Non-pigmented ciliary epithelial cell (primary cell): ENCODE measurements at places on chromosomes 3 and 15.
A peak's percentile ranks its signal among the peaks of the same experiment; 100 is the strongest.

DNA sequence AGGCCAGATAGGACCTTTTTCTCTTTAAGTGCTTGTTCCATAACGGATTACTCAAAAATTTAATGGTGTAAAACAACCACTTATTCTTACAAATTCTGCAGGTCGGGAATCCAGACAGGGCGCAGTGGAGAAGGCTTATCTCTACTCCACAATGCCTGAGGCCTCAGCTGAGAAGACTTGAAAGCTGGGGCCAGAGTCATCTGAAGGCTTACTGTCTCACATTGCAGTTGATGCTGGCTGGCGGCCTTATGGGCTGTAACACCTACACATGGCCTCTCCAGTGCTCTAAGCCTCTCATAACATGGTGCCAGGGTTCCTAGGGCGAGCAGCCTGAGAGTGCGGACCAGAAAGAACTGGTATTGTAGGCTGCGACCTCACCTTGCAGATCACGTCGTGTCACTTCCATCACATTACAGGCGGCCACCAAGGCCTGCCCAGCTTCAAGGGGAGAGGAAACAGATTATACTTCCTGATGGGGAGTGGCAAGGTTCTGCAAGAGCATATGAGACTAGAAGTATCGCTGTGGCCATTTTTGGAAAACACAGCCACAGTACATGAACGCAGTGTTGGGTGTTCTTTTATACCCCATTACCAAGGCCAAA lies 32.4 kb downstream of the CMTM7 start:
- no peak for DNase-seq

DNA sequence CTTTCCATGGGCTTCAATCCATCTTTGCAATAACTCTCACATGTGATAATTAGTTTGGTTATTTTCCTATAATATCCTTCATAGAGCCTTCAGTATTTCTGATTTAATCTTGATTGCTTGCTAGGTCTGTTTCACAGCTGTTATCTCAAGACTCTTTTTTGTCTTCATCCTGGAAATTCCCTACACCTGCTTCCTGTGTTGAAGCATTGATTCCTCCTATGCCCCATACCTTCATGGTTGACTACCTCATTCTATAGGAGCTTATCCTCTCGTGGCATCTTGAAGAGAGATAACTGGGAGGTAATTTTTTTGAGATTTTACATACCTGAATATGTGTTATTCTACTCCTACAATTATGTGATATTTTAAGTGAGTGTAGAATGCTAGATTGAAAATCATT lies 26.7 kb downstream of the PIK3CA start:
- no peak for DNase-seq

DNA sequence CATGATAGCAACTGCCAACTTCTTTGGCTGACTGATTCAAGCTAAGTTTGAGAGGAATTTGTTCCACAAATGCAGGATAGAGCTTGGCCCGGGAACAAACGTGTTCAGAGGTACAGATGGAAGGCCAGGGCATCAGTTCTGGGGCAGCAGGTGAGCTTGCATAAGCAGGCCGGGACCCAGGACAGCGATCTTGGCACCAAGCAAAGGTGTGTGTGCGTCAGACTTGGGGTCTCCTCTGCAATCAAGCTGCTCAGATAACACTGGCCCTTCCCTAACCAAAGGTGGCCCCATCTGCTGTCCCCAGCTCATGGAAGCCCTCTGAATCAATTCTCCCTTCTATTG lies 155.6 kb downstream of the MEGF11 start:
- DNase-seq: no peak

DNA sequence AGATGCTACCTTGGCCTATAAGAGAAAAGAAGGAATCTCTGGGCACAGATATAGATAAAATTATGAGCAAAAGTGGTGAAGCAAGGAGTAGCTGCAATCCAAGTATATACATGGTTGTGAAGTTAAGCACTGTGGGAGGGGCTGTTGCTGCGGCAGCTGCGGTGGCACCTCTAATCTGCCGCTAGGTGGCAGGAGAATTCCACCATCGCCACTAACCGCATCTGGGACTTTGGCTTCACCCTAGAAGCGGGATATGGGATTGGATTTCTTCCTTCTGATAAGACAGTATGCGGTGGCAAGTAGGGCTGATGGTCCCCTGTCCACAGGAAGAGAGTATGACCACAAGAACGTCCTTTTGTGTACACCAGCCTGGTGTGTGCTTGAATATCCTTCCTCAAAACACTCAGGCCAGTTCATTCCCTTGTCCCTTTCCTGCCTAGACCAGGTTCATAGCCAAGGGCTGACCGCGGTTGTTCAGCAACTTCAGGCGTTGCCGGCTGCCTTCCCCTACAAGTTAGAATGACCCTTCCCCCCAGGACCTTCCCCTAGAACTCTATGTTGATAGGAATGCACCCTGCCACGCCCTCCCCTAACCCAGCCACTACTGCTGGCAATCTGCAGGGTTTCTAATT lies 5.1 kb downstream of the MAGEL2 start:
- DNase-seq: peak; percentile 6

GRCh38 chr15:39598958-39599845 lies 18.3 kb downstream of the THBS1 start:
- no peak for DNase-seq

DNA sequence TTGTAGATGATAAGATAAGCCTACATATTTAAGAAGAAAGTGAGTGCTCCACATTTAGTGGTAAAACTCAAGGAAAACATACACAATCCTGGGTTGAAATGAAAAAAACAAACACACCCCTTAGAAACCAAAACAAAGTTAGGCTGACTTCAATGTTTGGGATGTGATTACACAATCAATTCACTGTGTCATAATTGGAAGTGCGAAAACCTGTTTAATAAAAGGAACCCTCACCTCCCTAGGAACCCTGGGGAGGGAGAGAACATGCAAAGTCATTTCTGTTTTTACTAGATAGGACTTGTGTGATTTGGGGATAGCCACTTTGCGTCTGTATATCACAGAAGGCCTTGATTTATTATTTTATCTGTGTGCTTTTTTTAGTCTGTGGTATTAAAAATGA lies 275.0 kb downstream of the NFKBIZ start:
- DNase-seq: no peak

DNA sequence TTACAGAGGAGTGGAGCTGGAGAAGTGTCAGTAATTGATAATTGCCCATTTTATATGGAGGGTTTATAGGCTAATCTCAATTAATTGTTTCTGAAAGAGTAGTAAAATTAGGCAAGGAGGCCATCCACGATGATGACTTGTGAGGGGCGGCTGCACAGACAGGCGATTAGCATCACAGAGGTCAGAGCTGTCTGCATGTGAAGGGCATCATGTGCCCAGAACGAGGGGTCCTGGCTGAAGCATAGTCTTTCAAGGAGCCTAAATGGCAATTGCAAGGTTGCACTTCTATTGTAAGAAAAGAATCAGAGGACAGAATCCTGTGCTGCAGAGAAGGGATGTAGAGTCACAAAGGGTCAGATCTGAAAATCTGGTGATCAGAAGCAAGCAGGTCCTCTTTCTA lies 196.6 kb downstream of the EBLN2 start:
- no peak for DNase-seq

- no peak for DNase-seq
These were observed 163.1 kb downstream of the PLCL2 start for GRCh38 chr3:17047894-17048293.

GRCh38 chr3:102536456-102536855 lies 101.6 kb downstream of the ZPLD1 start:
- peak; percentile 8 for DNase-seq
